ENCODE measurements at places on chromosomes 4 and X.

- no peak for DNase-seq
Measured at GRCh38 chr4:66688674-66689073, 856.6 kb downstream of the CENPC start.

- no peak for DNase-seq
Measured at GRCh38 chr4:109816082-109816442, 500 bp downstream of the GAR1 start.

DNA sequence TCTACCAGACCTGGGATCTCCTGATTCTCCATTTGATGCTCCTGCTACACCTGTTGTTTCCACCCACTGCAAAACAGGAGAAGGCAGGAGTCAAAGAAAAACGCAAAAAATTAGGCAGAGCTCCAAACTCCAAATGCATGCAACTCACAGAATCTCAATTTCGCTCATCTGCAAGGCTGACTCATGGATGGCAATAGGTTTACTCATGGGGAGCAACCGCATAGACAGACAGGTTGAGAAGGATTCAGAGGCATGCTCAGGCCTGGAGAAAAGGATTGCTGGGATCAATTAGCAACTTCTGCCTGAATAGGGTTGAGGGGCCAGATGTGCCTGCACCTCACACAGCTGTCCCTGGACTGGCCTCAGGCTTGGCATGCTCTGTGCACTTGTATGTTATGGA lies 231.0 kb downstream of the LDB2 start:
- DNase-seq, result no peak

GRCh38 chr4:154164931-154165839 lies 326.4 kb downstream of the DCHS2 start:
- no peak for DNase-seq

GRCh38 chr4:83112231-83112630 lies 2.3 kb downstream of the PLAC8 start:
- no peak for DNase-seq

DNA sequence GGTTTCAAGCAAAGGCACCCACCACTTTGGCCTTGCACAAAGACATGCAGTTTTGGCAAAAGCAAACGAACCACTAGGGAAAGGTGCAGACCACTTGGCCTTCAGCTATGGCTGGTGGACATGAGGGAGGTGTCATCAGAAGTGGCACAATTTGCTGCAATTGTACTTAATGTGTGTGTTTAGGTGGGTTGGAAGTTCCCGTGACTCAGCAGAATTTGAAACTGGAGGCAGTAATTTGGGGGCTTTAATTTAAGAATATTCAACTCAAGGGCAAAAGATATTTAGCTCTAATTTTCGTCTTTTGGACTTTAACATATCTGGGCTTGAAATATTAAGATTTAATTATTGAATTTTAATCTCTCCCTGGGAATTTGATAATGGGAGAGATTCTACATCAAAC lies 115.6 kb upstream of the NOCT start:
- no peak for DNase-seq

- no peak for DNase-seq
Measured at GRCh38 chr4:19596342-19596741, 655.4 kb upstream of the SLIT2 start.

All from left renal cortex interstitium (tissue), 4 donors.